ENCODE measurements at places on chromosomes 1 and 21.

DNA sequence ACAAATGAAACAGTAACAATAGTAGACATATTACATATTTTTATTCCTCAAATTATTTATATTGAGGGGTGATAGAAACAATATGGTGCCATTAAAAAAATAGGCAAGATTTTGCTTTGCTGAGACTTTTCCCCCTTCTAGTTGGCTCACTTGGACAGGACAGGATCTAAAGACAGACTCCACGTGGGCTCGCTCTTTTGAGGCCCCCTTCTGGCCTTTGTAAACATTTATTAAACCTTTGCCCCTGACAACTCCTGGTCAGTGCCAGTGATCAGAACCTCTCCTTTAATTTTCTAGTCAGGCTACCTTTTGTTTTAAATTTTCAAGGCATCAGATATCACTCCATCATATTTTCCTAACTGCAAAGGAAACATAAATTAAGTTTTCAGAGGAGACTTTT, 49.7 kb upstream of the IFI44L start:
- DNase-seq: no peak

DNA sequence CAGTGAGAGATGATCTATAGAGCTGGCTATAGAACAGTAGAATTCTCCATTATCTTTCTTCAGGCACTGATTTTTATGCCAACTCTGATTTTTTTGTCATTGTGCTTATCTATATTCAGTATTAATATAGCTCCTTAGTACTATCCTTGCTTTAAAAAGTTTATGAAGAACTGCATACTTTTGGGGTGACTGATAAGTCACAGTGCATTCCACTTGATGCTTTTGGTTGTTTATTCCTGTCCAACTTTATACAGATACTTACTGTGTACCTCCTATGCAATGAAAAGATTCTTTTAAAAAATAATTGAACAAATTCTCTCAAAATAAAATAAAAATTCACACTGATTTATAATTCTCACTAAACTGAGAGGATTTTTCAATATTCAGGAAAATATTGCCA, 71.6 kb downstream of the COL24A1 start:
- DNase-seq: no peak

GRCh38 chr1:16174886-16175598, 19.2 kb upstream of the EPHA2 start:
- no peak for DNase-seq

DNA sequence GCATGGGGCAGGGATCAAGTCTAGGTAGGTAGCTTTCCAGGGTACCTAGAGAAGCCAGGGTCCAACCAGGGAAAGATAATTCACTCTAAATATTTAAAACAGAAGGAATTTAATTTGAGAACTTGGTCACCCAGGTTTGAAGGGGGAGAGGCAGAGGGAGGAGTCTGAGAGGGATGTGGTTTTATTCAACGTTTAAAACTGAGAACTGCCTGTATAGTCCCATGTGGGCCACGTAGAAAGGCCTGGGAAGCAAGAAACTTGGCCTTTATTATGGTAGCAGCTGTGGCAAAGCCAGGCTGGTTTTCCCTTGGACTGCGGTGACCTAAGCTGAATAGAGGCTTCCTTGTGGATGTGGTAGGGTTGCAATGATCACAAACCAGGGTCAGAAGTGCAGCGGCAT, 42.0 kb upstream of the DUSP10 start:
- DNase-seq: no peak

GRCh38 chr1:3690282-3691065, 38.2 kb downstream of the TP73 start:
- no peak for DNase-seq

- no peak for DNase-seq
Observed at GRCh38 chr1:107100331-107100984, 40.4 kb upstream of the NTNG1 start.

GRCh38 chr1:94240822-94241221, 3.4 kb upstream of the ARHGAP29 start:
- DNase-seq: no peak

GRCh38 chr1:58363585-58363984, 182.9 kb downstream of the OMA1 start:
- DNase-seq: no peak
